ENCODE measurements at places on chromosomes 12 and 14.

DNA sequence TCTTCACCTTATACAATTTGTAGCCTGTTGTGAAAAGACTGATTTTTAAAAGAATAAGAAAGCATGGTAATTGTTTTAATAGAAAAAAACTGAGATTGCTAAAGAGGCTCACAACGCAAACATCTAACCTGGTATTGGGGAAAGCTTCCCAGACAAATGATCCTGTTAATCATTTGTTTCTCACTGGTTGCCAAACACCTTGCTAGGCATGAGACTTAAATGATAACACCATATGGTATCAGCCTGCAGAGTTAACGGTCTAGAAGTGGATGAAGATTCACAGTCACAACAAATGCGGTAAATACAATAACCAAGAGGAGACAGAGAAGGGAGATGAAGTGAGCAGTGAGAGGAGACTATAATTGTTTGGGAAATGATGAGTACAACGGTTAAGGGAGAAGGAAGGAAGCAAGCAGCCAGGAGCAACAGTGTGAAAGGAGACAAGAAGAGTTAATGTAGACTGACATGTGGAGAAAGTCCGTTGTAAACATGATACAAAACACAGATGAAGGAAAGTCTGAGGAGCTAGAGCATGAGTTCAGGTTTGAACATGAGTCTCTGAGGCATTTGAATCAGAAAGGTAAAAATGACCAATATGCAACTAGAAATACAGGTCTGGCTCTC lies 19.8 kb downstream of the GXYLT1 start:
- no peak for DNase-seq
- no peaks in the 10 kb centered on the region for H3K36me3 ChIP-seq
- H3K4me3 ChIP-seq = no peak overlapping the region
- no peak overlapping the region for H3K27ac ChIP-seq
- H3K4me1 ChIP-seq = no peaks in the 10 kb centered on the region

- no peaks in the 10 kb centered on the region for H3K36me3 ChIP-seq
- peaks cover 66% of the 10 kb centered on the region for H3K4me1 ChIP-seq
- peak overlapping the region; percentile 72 for H3K27ac ChIP-seq
- DNase-seq = no peak
- no peak overlapping the region for H3K4me3 ChIP-seq
Observed at GRCh38 chr12:62849398-62849797, 85.6 kb downstream of the PPM1H start.

DNA sequence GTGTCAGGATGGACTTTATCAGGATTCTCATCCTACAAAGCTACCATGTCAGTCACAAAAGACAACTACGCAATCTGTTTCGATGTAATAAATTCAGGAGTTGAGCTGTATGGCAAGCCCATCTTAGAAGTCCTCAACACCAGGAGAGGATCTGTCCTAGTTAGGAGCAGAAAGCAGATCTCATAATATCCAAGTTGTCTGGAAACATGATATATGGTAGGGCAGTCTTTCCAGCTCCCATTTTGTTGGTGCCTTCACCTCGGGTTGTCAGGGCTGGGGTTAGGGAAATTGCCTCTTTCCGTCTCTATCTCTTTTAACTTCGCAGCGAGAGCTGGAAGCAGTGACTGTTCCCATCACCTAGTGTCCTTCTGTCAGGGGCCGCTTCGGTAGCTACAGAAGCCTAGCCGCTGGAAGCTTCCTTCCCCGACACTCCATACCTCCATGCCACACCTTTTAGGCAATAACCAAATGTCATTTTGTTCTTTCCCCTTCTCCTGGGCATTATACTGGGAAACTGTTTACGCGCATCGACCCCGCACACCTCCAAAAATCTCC lies 1.4 kb downstream of the NIN start:
- DNase-seq = peak; percentile 5
- H3K27ac ChIP-seq = peak overlapping the region; percentile 8
- H3K36me3 ChIP-seq = peaks cover 6% of the 10 kb centered on the region
- peaks cover 11% of the 10 kb centered on the region for H3K27me3 ChIP-seq
- H3K4me1 ChIP-seq = peaks cover 25% of the 10 kb centered on the region
- H3K4me3 ChIP-seq = peak overlapping the region; percentile 93

DNA sequence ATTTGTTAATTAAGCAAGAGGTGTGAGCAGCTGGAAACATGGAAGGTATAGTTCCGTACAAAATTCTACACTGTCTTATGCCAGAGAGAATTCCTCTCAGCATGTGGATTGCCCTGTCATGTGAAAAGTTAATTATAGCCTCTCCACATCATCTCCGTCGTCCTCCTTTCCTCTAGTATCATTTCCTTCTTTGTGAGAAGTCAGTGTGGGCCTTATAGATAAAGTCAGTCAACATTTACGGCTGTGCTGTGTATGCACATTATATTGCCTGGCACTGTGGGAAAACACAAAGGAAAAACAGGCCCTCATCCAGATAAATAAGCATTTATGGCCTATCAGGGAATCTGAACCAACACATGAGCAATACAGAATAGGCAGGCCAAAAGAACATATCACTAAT lies 236.6 kb downstream of the SEC23A start:
- peaks cover 2% of the 10 kb centered on the region for H3K27me3 ChIP-seq
- H3K36me3 ChIP-seq = no peaks in the 10 kb centered on the region
- H3K27ac ChIP-seq = no peak overlapping the region
- no peak overlapping the region for H3K4me3 ChIP-seq
- no peak for DNase-seq

DNA sequence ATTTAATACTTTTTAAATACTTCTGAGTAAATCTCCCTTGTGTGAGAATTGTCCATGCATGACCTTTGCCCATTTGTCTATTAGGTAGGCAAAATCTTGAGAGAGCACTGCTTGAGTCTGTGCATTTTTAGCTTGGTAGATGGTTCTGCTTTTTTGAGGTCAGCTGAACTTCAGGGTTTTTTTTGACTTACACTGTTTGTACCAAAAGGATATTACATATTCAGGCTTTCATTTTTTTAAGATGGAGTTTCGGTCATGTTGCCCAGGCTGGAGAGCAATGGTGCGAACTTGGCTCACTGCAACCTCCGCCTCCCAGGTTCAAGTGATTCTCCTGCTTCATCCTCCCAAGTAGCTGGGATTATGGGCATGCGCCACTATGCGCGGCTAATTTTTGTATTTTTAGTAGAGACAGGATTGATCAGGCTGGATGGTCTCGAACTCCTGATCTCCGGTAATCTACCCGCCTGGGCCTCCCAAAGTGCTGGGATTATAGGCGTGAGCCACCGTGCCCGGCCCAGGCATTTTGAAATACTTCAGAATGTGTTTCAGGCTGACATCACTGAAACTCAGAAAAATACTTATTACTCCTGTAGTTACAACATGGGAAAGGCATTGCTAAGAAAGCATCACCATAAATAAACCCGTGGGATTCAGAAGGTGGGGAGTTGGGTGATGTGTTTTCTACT lies 11.1 kb downstream of the RASSF3 start:
- no peaks in the 10 kb centered on the region for H3K36me3 ChIP-seq
- no peaks in the 10 kb centered on the region for H3K27me3 ChIP-seq
- DNase-seq = no peak
- no peak overlapping the region for H3K27ac ChIP-seq
- H3K4me1 ChIP-seq = peaks cover 35% of the 10 kb centered on the region
- no peak overlapping the region for H3K4me3 ChIP-seq

DNA sequence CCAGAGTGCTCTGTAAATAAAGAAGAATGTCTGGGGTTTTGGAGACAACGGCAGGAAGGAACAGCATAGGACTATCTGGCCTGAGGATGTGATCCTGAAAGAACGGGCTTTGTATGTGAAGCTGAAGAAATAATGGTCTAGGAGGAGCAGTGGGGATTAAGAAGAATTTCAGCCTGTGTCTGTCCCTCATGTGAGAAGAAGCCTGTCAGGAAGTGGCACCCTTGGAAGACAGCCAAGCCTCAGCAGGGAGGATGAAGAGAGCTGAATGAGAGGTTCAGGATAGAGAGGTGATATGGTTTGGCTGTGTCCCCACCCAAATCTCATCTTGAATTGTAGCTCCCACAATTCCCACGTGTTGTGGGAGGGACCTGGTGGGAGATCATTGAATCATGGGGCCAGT lies 56.9 kb upstream of the TCL1A start:
- no peak for DNase-seq
- H3K27me3 ChIP-seq = no peaks in the 10 kb centered on the region
- H3K4me3 ChIP-seq = no peak overlapping the region
- no peak overlapping the region for H3K27ac ChIP-seq
- H3K36me3 ChIP-seq = no peaks in the 10 kb centered on the region

- DNase-seq = no peak
- H3K27ac ChIP-seq = no peak overlapping the region
- H3K36me3 ChIP-seq = no peaks in the 10 kb centered on the region
- no peaks in the 10 kb centered on the region for H3K27me3 ChIP-seq
- no peaks in the 10 kb centered on the region for H3K4me1 ChIP-seq
- H3K4me3 ChIP-seq = no peak overlapping the region
Observed at GRCh38 chr14:29788093-29788492, 139.6 kb downstream of the PRKD1 start.

- H3K36me3 ChIP-seq = peaks cover 3% of the 10 kb centered on the region
- H3K4me3 ChIP-seq = no peak overlapping the region
- H3K27me3 ChIP-seq = no peaks in the 10 kb centered on the region
- H3K4me1 ChIP-seq = no peaks in the 10 kb centered on the region
- no peak for DNase-seq
Observed at GRCh38 chr12:123223241-123223668, 9.7 kb downstream of the MPHOSPH9 start.

DNA sequence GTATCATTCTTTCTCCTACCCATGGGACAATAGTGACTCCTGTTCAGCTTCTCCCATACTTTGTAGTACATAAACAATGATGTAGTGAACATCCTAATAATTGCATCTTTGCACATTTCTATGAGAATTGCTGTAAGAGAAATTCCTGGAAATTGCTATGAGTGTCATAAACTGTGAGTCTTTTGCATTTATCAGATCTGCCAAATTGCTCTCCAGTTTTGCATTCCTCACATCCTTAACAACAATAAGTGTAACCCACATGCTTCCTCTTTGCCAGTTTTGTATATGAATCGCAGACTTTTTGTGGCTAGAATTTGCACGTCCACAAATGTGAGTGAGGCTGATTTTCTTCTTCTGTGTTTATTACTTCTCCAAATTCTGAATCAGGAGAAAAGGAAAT lies 124.0 kb upstream of the TBX5 start:
- no peak overlapping the region for H3K27ac ChIP-seq
- no peaks in the 10 kb centered on the region for H3K36me3 ChIP-seq
- DNase-seq = no peak
- no peak overlapping the region for H3K4me3 ChIP-seq

DNA sequence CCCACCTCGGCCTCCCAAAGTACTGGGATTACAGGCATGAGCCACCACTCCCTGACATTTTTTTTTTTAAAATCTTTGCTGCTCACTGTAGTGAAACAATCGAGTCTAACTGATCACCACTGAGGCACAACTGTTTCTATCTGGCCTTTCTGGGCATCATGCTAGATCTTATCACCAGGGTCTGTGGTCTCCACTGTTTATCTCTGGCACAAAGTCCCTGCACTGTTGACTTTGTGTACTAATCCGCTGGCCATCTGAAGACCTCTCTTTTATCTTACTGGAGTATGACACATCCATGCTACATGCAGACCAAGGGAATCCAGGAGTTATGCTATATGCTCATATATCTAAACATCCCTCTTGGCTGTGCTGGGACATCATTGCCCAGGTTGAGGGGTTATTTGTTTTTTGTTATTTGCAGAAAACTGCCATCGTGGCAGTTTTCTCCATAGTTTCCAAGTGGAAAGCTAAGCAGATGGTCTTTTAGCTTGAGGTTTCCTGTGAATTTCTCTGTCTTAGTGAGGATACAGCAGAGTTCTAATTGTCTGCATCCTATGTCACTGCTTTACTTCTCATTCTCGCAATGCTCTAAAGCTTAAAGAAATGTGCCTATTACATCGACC lies 456.9 kb downstream of the CCER1 start:
- H3K27me3 ChIP-seq = no peaks in the 10 kb centered on the region
- no peaks in the 10 kb centered on the region for H3K4me1 ChIP-seq
- no peaks in the 10 kb centered on the region for H3K36me3 ChIP-seq
- no peak for DNase-seq
- H3K4me3 ChIP-seq = no peak overlapping the region
- H3K27ac ChIP-seq = no peak overlapping the region

DNA sequence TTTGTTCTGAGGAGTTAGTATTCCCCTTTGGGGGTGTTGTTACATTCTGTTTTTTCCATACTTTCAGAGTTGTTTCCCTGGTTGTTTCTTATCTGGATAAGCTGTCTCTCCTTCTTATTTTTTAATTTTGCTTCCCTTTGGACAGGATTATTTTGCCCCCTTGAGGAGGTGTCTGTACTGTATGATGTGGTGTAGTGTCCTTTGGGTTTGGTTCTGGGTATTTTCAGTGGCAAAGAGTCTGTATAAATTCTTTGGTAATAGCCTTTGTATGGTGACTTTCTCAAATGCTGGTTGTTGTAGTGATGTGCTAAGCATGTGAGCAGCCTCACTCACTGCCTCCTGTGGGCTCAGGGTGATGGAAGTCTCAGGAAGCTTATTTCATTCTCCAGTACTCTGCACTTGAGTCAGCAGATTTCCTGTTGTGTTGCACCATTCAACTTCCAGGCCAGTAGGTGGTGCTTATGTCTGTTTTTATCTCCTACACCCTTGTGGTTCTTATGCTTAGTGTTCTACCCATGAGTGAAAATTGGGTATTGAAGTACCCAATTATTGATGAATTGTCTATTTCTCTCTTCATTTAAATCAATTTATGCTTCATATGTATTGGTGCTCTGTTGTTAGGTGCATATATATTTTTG lies 103.3 kb upstream of the PMCH start:
- H3K36me3 ChIP-seq = no peaks in the 10 kb centered on the region
- no peak overlapping the region for H3K4me3 ChIP-seq
- no peak overlapping the region for H3K27ac ChIP-seq
- no peaks in the 10 kb centered on the region for H3K27me3 ChIP-seq

GRCh38 chr14:96265383-96266095 lies 9.5 kb downstream of the BDKRB1 start:
- H3K4me1 ChIP-seq = no peaks in the 10 kb centered on the region
- H3K36me3 ChIP-seq = no peaks in the 10 kb centered on the region
- no peak overlapping the region for H3K27ac ChIP-seq
- H3K27me3 ChIP-seq = peaks cover 7% of the 10 kb centered on the region
- DNase-seq = no peak

- no peak overlapping the region for H3K4me3 ChIP-seq
- peaks cover 1% of the 10 kb centered on the region for H3K27me3 ChIP-seq
- no peak overlapping the region for H3K27ac ChIP-seq
- H3K36me3 ChIP-seq = no peaks in the 10 kb centered on the region
- no peak for DNase-seq
Observed at GRCh38 chr12:16626991-16627390, 21.0 kb upstream of the LMO3 start.

GRCh38 chr12:60501124-60501729 lies 905.4 kb downstream of the SLC16A7 start:
- no peaks in the 10 kb centered on the region for H3K36me3 ChIP-seq
- DNase-seq = no peak
- H3K4me3 ChIP-seq = no peak overlapping the region
- H3K27me3 ChIP-seq = peaks cover 1% of the 10 kb centered on the region

DNA sequence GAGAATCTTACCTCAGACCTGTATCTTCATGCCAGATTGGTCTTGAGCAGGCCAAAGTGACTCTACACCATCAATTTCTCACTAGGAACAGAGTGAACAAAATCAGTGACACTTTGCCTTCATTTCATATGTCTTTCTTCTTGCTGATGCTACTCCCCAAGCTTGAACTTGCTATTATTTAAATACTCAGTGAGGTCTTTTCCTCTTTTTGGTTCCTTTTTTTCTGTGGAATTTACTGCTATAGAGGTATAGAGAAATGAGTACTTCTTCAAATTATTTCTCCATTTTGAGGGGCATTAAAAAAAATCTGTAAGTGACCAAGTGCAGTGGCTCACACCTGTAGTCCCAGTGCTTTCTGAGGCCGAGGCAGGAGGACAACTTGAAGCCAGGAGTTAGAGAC lies at the start of gene GPR33:
GPR33 (minus strand) TSS at position 154 of the 400 bp plus-strand sequence. CDS start 4,074 bp downstream, outside the sequence.
- no peak within 1 kb of the TSS for H3K27ac ChIP-seq
- H3K4me1 ChIP-seq = peaks cover 5% of the 10 kb centered on the region
- H3K36me3 ChIP-seq = peaks cover 5% of the 10 kb centered on the region
- peaks cover 7% of the 10 kb centered on the region for H3K27me3 ChIP-seq

Data from endothelial cell (in vitro differentiated cells).